Stimulated activated naive CD8-positive, alpha-beta T cell treated with anti-CD3 and anti-CD28 coated beads, Interleukin-15, amount 100 ng/mL, for 72 hours (primary cell): ENCODE measurements at places on chromosomes 12 and 14.

DNA sequence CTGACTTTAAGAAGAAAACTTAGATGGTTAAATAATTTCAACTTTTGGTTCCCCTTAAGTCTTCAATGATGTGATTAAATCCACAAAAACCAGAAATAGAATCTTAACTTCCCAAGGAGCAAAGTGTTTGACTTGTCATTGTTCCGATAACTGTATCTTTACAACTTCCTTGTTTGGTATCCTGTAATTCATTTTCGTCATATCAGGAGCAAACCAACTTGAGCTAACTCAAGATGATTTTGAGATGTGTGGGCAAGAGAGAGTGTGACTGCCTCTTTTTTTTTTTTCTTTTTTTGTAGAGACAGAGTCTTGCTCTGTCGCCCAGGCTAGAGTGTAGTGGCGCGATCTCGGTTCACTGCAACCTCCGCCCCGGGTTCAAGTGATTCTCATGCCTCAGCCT, 25.3 kb downstream of the DRAM1 start:
- DNase-seq = no peak

DNA sequence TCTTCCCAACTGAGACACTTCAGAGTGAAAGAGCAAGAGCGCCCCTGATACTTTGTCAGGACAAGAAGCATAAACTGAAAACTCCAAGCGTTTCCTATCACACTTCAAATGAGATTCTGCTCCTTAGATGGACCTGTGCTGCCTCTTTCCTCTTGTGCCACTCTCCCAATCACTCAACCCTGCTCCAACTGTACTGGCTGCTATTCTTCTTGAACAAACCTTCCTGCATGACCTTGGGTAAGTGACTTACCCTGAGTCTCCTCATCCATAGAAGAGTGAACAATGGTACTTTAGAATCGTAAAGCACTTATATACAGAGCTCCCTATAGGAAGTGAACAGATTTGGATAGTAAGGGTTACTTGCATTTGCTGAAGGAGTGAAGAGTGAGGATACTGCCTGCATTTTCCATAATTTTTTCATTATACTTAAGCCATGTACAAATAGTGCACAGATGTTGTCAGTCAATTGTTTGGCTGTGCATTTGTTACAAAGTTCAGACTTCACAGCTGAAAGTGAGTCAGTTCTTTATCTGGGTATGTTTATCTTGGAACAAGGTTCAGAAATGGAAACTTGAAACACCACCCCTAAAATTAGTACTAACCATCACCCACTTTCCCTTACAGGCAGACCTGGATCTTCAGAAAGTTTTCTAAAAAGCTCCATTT, 10.8 kb downstream of the MTERF2 start:
- DNase-seq = no peak

GRCh38 chr12:113844495-113845210, 121.5 kb downstream of the RBM19 start:
- DNase-seq = no peak

DNA sequence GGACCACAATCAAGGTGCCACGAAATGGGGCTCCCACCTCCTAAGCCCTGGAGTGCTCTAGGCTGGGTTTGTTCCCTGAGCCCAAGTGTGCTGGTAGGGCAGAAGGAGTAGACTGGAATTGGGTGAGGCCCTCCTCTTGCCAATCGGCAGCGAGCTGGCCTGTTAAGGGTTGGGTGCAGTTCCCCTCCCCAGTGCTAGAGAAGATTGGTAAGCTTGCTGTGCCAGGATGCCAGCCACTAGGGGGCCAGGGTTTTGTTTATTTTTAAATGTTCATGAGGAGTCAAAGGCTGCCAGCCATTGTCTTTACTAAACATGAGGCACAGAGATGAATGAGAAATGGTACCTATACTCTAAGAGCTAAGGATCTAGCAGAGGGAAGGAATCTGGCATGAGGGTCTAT, 79.7 kb downstream of the SPTB start:
- DNase-seq = no peak

- DNase-seq = no peak
These were observed 3.2 kb downstream of the SUSD6 start for GRCh38 chr14:69614592-69614991.

DNA sequence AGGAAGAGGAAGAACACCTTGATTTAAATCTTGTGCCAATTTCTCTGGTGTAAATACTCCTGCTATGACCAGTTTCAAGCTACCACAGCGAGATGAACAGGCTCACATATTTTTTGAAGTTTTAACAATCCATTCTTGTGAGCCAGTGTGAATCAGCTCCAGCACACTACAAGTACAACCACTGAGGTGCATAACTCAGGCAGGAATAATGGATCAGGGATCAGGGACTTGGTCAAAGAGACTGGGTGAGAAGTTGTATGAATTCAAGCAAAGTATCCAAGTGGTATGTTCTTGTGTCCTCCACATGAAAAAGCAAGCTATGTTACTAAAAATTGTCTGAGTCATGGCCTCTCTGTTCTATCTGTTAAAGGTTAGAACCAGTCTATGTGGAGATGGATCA, 35.2 kb upstream of the KITLG start:
- DNase-seq = no peak

- no peak for DNase-seq
These were observed 35.9 kb downstream of the FLRT2 start for GRCh38 chr14:85565862-85566296.

DNA sequence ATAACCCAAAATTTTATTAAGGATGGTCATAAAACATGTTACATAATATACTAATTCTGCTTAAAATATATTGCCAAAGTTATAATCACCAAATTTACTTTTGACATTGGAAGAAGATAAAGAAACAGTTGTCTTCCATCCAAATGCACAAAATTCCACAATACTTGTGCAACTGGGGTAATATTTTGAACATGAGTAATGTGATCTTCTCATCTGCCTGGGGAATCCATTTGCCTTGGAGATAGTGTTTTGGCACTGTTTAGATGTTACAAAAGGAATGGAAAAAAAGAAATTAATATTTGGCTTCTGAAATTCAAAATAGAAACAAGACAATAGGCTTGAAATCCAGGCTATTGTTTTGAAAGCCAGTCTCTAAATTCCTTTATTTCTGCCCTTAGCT, 9.1 kb downstream of the GPR19 start:
- no peak for DNase-seq

DNA sequence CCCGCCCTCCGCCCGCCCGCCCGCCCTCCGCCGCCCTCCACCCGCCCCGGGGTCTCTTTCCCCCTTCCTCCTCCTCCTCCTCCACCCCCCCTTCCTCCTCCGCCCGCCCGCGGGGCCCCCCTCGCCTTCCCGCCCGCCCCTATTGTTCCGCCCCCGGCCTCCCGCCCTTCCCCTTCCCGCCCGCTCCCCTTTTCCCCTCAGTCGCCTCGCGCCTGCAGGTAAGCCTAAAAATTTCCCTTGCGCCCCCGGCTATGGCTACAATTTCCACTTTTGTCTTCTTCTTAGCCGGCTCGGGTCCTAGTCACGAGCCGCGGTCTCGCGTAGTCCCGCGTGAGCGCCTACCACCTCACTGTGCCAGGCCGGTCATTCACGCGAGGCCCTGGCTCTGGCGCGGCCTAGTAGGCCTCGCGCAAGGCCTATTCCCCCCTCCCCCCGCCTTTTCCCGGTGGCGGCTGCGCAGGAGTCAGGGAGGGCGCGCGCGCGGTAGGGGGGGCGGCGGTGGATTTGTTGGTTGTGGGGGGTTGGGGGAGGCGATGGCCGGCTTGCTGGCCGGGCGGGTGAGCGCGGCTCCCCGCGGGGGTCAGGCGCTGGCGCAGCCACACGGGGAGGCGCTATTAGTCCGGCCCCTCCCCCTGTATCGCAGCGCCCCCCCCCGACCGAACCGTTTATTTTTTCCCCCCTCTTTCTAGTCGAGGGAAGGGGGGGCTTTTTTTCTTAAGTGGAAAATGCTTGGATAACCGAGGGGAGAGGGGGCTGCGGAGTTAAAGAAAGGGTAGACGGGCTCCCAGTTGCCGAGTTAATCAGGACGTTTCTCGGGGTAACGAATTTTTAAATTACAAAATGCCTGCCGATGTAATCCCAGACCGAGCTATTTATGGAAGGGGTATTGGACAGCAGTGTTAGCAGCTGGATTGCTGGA, 516 bp downstream of the PCBP2 start:
- DNase-seq = peak; percentile 79

GRCh38 chr14:24394275-24394674, 4.5 kb upstream of the NYNRIN start:
- no peak for DNase-seq

DNA sequence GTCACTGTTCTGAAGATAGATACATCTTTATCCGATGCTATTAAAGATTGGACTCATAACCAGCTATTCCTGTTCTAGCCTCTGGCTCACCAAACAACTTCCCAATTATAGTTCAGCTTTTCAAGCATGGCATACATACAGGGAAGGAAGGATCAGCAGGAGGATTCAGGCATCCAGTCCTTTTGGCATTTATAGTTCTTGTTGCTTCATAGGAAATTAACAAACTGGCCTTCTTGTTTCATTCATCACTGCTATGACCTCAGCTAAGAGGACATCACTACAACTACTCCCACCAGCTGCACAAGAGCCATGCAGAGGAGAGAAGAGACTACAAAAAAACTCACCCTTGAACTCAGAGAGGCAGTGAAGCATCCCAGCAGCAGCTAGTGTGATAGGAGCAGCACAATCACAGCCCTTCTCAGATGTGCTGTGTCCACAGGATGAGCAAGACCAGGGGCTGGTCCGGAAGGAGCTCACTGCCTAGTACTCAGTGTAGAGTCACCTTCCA, 100.5 kb downstream of the SPTSSA start:
- no peak for DNase-seq

DNA sequence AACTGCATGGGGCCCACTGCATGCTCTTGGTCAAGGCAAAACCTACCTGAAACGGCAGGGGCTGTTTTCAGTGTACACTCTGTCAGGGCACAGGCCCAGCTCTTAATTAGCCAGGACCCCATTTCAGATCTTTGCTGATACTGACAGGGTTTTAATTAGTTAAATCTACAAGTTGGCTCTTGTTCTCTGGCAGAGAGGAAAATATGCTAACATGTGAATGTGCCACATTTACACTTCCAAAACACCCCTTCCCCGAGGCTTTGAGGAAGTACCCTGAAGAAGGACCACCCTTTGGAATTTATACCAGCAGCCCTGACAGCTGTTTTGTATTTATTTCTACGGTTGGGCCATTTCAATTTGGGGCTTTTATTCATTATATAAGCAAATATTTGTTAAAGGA, 66.3 kb downstream of the OTX2 start:
- no peak for DNase-seq

- DNase-seq = no peak
These were observed 83.0 kb upstream of the WSCD2 start for GRCh38 chr12:108046135-108046534.
